ENCODE measurements at places on chromosomes 2 and 18.

- DNase-seq, result no peak
Measured at GRCh38 chr2:37326285-37326684, 1.7 kb upstream of the PRKD3 start.

DNA sequence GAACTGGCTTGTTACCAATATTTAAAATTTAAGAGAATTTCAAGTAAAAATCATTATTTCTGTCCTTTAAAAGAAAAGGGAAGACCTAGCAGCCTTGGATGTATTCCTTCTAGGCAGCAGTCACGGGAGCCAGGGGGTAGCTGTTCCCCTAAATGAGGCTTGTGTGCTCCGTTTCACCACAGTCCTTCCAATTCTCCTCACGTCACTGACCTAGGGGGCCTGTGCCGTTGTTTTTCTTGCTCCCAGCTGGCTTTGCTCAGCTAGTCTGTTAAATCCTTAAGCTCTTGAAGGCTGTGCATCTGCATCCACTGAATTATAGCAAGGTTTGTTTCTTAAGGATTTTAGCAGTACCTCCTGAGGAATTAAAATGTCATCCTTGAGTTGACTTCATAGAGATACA lies 9.9 kb downstream of the KLHL23 start:
- DNase-seq, result no peak

- DNase-seq, result no peak
Measured at GRCh38 chr2:177542396-177542795, 149.8 kb downstream of the AGPS start.

DNA sequence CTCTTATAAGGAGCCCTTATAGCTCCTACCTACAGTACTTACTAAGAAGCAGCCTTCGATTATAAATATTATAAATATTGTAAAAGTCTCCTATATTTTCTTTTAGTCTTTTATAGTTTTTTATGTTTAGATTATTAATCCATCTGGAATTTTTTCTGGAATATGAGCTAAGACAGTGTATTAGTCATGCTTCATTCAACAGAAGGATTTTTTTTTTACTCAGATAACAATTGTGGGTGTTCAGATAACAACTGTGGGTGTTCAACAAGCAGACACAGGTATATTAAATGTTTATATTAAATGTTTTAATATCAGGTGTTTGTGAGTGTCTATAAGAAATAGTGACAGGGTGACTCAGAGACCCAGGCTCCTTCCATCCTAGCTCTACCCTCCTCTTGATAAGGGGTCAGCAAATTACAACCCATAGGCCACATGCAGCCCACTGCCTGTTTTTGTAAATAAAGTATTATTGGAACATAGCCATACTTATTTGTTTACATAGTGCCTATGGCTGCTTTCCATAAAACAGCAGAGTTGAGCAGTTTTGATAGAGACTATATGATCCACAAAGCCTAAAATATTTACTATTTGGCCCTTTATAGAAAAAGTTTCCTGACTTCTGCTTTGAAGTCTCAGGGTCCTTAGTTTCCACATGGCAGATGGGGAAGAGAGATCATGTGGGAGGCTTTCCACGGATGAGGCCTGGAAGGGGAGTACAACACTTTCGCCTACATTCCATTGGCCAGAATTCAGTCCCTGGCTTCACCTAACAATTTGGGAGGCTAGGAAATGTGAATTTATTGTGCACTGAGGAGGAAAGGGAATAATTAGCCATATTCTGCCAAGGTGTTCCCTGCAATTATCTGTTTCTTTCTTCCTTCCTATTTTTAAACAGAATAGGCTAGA lies 4.3 kb upstream of the SPATS2L start:
- DNase-seq, result no peak

DNA sequence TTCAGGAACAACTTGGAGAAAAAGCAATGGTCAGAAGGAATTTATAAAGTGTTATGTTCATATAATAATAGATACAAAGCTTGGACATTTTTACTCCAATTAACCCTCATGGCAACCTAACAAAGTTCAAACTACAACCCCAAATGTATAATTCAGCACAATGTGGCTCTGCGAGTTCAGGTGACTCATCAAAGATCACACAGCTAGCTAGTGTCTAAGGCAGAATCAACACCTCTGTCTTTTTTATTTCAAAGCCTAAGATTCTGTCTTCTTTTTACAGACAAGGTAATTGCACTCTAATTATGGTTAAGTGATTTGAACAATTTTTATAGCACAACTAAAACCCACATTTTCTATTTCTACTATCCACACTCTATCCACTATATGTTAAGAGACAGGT lies 90.5 kb downstream of the CHST9 start:
- no peak for DNase-seq

DNA sequence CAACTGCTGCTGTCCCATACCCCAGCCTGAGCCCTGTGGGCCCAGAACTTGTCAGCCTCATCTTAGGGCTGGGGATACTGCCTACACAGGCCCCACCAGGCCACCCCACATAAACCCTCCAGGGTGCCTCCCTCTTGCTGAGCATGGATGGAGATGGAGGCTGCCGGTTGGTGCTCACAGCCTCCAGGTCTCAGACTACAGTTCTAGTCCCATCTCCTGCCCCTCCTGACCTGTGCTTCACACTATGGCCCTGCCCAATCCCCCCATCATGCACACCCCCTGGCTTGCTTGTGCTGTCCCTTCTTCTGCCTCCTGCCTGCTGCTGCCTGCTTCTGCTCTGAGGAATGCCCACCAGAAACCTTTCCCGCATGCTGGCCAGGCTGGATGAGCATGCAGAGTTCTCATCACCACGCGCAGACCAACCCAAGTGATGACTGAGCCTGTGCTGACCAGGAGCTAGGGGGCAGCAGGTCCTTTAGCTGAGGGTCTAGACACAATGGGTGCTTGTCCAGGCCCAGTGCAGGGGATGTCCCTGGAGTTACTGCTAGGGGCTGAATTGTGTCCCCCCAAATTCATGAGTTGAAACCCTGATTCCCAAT lies 138.4 kb upstream of the HS6ST1 start:
- DNase-seq, result no peak

GRCh38 chr2:172846551-172846950 lies 110.9 kb downstream of the RAPGEF4 start:
- no peak for DNase-seq

All from CD14-positive monocyte (primary cell).